ENCODE measurements at places on chromosomes 2 and 18.

GRCh38 chr18:59810183-59810582 lies 89.6 kb upstream of the PMAIP1 start:
- no peak for DNase-seq

GRCh38 chr2:171149171-171149938 lies 11.3 kb downstream of the TLK1 start:
- no peak for DNase-seq

DNA sequence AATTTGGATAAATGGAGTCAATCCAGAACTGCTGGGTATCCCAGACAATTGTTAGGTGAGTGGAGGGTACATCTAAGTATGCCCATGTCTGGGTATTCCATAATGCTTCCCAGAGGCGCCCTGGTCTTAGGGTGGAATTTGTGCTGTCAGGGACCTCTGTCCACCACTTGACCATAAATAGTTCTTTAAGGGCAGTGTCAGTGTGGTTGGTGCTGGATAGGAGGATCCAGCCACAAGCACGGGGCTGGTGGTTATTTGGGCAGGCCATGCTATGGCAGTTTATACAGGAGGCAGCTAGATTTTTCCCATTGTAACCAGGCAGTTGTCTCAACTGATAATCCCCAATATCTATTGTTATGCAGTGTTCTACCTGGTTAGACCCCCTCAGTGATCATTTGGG lies 104.4 kb upstream of the B3GNT2 start:
- no peak for DNase-seq

DNA sequence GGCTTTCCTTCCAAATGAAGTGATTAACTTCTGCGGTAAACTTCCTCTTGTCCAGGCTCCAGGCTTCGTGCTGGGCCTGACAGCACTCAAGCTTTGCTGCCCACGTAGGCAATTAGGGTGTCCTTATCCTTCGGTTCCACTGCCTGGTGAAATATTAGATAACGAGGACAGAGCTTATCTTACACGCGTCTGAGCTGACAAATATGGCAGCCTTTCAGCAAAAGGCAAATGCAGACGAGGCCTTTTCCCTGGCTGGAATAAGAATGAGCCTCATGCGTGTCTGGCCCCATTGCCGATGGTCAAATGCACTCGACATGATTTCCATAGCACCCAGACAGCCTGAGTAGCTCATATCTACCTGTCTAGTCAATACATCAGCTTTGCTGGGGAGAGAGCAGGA lies 141.5 kb downstream of the FAM210A start:
- DNase-seq, result no peak

- no peak for DNase-seq
These were observed 46.4 kb downstream of the INSIG2 start for GRCh38 chr2:118134650-118135049.
